Activated CD4-positive, alpha-beta T cell treated with anti-CD3 and anti-CD28 coated beads, Interleukin-2, amount 50 U/mL, for 1 hour (primary cell): ENCODE measurements at places on chromosomes 12 and 14.

- no peak for DNase-seq
Observed at GRCh38 chr12:53222806-53223261, 9.2 kb downstream of the RARG start.

DNA sequence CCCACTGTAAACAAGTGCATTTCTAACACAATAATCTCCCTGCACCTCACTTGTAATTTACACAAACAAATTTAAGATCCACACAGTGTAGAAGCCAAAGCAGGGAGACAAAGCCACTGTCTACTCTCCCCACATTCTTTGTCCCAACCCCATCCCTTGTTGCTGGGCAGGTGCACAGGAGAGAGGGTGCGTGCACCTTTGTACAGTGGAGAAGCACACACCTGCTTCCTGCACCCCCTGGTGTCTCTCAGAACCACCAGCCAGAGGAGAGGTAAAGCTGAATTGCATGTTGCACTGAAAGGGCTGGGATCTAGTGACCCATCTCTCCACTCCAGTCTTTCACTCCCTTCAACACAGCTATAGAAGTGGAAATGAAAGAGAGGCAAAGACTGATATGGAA is 51.4 kb upstream of the IFNG-AS1 start:
- DNase-seq: no peak

GRCh38 chr12:105316931-105317852 is 13.3 kb upstream of the C12orf75 start:
- DNase-seq: no peak

DNA sequence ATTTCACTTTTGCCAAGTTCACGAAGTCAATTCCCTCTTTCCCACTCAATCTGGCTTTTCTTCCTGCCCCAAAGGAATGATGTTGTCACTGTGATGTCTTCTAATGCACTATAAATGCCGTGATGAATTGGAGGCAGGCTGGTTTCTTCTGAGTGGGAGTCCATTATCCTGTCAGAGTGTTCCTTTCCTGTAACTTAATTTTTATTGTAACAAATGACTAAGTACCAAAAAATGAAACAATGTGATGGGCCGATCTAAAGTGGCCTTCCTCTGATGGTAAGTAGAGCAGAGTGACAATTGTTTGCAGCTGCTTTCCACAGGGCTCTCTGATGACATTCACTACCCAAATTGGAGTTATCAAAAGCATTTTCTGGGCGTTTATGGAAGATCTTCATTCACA is 22.2 kb downstream of the TMEM30B start:
- DNase-seq: no peak

GRCh38 chr14:78286210-78286609 is 116.0 kb downstream of the NRXN3 start:
- no peak for DNase-seq

- no peak for DNase-seq
Observed at GRCh38 chr14:71198687-71199086, 291.4 kb downstream of the PCNX1 start.

- no peak for DNase-seq
Observed at GRCh38 chr14:96851694-96852381, 54.7 kb downstream of the VRK1 start.

DNA sequence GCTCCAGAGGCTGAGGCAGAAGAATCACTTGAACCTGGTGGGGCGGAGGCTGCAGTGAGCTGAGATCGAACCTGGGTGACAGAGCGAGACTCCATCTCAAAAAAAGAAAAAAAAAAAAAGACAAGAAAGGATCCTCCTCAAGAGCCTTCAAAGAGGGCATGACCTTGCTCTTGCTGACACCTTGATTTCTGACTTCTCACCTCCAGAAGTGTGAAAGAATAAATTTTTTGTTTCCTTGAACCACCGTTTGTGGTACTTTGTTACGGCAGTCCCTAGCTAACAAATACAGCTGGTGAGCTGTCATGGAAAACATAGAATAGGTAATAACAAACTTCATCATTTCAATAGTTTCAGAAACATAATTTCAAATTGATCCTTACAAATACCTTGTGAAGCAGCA is 1.9 kb upstream of the ACTR10 start:
- no peak for DNase-seq

DNA sequence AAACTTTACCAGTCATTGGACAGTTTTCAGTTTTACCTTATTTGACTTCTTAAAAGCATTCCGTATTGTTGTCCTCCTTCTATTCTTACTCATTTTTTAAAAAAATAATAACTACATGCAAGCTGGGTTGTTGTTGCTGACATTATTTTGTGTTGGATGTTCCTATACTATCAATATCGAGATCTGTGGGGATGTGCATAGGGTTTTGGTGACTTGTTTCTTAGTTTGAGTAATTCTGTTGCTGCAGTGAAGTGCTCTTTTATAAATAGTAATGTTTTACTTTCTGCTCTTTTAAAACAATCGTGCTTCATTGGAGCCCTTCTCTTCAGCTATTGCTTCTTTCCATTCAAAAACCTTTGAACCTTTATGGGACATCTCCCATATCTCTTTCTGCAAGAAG is 79.4 kb downstream of the METTL25 start:
- no peak for DNase-seq

DNA sequence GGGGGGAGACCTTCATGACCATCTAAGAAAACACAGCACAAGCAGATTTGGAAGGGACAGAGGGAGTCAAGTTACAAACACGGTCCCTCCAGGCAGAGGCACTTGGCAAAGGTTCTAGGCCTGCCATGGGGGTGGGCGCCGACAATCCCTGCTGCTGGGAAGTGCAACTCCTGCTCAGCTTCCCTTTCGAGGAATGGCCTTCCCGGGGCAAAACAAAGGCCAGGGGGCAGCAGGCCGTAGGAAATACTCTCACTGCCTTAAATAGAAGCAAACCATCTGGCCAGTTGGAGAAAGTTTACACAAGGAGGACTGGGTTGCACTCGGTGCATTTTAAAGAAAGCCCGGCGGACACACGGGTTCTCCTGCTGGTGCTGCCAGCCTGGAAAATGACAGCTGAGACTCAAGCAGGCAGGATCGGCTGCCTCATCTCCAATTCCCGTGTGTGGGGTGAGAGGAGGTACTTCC is 65.8 kb downstream of the ITPK1 start:
- no peak for DNase-seq

GRCh38 chr14:104820669-104821228 is 19.8 kb downstream of the ZBTB42 start:
- DNase-seq: no peak

GRCh38 chr14:90301122-90301521 is 30.6 kb downstream of the NRDE2 start:
- DNase-seq: no peak

GRCh38 chr14:65439117-65439516 is 26.6 kb downstream of the FUT8 start:
- DNase-seq: no peak

GRCh38 chr12:108693186-108693730 is 38.1 kb downstream of the CORO1C start:
- DNase-seq: no peak

GRCh38 chr12:25859976-25860375 is 98.5 kb upstream of the RASSF8 start:
- DNase-seq: no peak

DNA sequence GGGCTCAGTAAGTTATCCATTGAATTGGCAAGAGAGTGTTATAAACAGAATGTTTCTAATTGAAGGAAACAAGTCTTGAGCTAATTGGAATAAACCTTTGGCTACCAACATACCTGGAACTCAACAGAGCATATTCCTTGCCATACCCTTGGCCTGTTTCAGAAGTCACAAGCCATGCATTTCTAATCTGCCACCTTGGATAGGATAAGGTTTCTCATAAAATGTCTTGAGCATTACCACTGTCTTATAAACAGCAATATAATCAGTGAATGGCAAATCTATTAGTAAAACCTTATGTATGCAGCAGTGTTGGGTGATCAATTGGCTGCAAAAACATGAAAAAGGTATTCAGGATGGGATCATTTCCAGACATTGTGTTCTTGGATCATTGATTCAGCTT is 765.2 kb upstream of the SEL1L start:
- no peak for DNase-seq

DNA sequence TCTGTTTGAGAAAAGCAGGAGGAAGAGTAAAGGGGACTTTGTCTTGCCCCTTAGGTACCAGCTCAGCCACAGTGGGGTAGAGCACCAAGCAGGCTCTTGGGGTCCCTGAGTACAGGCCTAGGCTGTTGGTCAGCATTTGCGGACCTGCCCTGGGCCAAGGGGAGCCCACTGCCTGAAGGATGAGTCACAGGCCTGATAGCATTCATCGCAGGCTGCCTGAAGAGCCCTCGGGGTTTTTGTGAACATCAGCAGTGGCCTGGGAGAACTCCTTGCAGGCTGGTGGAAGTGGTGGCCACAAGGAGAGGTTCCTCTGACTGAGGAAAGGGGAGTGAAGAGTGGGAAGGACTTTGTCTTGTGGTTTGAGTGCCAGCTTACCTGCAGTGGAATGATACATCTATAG is 25.0 kb upstream of the P2RX7 start:
- DNase-seq: no peak

- no peak for DNase-seq
Observed at GRCh38 chr12:9364224-9365176, 156.3 kb upstream of the PZP start.

DNA sequence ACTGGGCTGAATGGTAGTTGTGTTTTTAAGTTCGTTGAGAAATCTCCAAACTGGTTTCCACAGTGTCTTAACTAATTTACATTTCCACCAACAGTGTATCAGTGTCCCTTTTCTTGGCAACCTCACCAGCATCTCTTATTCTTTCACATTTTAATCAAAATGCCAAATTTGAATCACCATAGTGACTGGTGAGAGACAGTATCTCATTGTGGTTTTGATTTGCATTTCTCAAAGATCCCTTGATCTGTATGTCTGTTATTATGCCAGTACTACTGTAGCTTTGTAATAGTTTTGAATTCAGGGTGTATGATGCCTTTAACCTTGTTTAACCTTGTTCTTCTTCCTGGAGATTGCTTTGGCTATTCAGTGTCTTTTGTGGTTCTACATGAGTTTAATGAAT is 2.2 kb upstream of the EIF2S3B start:
- DNase-seq: no peak

DNA sequence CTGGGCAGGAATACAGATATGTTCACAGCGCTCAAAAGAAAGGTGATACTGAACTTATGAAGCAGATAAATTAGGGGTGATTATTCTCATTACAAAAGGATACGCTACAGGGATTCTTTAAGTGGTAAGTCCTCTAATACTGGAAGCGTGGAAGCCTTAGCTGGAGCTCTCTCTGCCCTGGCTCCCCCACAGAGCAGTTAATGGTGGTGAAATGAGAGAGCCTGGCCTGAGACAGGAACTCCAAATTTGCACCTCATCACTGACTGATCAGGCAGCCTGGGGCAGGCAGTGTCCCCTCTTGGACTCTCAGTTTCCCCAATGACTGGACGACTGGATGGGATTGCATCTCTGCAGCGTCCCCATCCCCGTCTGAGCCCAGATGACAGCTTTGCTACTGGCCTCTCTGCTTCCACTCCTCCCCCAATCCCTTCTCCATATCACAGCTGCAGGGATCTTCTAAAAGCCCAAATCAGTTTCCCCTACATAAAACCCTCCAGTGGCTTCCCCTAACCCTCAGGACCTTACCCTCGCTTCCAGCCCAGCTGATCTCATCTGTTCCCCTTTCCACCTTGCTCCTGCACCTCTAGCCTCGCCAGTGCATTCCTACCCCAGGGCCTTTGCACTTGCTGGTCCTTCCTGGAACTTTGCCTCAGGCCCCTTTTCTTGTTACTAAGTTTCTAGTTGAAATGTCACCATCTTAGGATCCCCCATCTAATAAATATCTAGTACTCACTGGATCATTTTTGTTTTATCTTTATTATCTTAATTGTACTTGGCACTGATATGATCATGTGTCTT is 171.7 kb upstream of the LHX5 start:
- DNase-seq: no peak

DNA sequence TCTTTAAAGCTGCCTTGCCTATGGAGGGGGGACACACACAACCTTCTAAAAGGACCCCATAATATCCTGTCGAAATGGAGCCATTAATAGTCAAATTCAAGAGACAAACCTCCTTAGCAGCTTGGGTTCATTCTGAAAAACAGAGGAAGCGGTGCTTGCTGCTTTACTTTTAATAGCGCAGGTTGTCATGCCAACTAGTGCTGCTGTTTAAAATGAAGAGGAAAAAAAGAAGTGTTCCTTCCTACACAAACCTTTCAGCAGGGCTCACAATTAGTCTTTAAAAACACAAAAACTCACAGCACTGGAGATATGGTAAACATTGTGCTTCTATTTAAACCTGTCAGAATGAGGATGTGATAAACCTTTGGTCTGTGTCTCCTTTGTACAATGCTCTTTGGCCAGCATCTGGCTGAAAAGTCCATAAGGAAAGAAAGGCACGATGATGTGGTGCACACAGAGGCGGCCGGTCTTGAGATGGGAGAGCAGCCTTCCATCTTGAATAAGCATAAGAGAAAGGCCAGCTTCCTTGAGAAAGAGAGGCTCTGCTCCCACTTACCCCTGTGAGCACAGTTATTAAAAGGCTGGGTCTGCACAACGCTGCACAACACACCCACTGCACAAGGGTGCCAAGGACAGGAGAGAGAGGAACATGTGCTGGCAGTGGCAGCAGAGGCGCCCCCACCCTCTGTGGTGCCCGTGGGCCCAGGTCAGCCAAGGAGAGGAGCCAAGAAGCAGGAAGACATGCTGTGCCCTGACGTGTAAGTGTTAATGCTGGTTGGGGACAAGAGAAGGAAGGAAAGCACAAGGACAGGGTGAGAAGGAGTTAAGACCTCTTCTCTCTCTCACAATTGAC is 144.6 kb downstream of the TTC7B start:
- no peak for DNase-seq

DNA sequence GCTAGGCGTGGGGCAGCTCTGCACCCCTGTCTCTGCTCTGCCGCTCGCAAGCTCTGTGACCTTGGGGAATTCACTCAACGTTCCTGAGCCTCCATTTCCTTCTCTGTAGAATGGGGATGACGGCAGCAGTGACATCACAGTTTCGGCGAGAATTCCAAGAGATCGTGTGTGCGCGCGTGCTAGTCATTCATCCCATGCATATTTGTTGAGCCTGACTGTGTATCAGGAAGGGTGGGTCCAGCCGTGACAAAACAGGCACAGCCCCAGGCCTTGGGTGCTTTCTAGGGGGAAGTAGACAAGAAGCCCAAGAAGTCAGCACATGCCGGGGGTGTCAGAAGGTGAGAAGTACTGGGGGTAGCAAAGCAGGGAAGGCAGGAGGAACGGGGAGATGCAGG is 145.6 kb upstream of the NCOR2 start:
- DNase-seq: no peak

GRCh38 chr12:123095078-123095881 is 55.6 kb downstream of the PITPNM2 start:
- no peak for DNase-seq

- no peak for DNase-seq
Observed at GRCh38 chr12:62627181-62627580, 160.6 kb downstream of the MON2 start.

DNA sequence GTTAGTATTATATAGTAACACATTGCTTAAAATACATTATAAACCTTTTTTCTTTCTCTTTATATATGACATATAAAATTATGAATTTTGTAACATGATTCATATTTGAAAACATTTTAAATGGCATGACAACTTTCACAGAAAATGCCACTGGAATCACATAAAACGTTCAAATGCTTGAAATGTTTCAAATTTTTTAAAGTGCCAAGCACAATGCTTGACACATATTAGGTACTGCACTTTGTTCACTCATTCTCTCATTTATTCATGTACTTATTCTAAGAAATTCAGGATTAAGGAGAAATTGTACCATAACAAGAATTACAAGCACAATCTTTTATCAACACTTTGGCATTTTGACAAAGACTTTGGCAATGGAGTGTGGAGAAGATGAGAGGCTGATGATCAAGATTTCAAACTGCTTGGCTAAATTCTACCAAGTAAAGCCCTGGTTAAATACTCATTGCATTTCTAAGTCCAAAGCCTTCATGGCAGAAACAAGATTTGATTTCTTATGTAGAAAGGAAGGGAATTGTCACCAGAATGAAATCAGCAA is 232.2 kb downstream of the C12orf50 start:
- DNase-seq: no peak
